ENCODE measurements at places on chromosomes 1 and 21. TPM values are rescaled to one million over a fixed set of nuclear protein-coding genes. Genes with fewer than 3 reads are reported as not detected.
A peak's percentile ranks its signal among the peaks of the same experiment; 100 is the strongest.

Gene EPS8L3
- total RNA-seq, result 0.47 TPM

Gene HSD3B2
- total RNA-seq, result 2.6 TPM

Gene PRELP
- not detected for total RNA-seq

Gene CADM3
- not detected for total RNA-seq

Gene IARS2
- total RNA-seq, result 42.6 TPM

Gene TRIM67
- not detected for total RNA-seq

Gene ACOT11
- 0.93 TPM for total RNA-seq

Gene USF1
- total RNA-seq, result 85.7 TPM

DNA sequence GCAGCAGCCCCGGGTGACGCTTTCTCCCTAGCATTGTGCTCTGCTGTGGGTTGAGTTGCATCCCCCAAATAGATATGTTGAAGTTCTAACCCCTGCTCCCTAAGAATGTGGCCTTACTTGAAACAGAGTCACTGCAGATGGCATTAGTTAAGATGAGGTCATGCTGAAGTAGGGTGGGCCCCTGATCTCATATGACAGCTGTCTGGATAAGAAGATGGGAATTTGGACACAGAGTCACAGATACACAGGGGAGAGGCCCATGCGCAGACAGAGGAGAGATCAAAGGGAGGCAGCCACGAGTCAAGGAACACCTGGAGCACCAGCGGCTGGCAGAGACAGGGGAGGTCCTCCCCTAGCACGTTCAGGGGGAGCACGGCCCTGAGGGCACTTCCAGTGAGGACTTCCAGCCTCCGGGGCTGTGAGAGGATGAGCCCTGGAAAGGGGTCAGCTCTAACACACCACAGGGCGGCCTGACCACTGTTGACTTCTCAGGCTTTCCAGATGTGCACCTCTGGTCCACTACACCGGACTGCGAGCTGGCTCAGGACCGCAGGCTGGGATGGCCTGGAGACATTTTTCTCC lies 46.4 kb downstream of the ABCG1 start:
- no peaks in the 10 kb centered on the region for H3K36me3 ChIP-seq
- no peak overlapping the region for H3K4me3 ChIP-seq
- no peak for DNase-seq
- H3K27me3 ChIP-seq, result no peaks in the 10 kb centered on the region
- H3K27ac ChIP-seq, result no peak overlapping the region
- peaks cover 35% of the 10 kb centered on the region for H3K4me1 ChIP-seq

DNA sequence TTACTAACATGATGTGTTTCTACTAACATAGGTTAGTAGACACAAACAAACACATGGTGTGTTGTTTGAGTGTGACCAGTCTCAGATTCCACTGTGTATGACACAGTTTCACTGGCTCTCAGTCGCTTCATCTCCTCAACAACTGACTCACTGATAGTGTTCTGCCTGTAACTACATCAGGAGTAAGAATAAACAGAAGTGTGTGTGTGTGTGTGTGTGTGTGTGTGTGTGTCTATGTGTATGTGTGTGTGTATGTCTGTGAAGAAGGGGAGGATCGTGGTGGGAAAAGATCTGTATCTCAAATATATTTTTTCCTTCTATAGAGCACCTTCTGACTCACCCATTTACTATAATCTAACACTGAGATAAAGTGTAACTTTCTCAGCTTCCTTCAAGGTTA lies 391.0 kb downstream of the PTPRC start:
- H3K4me1 ChIP-seq, result no peaks in the 10 kb centered on the region
- H3K27me3 ChIP-seq, result no peaks in the 10 kb centered on the region
- no peak overlapping the region for H3K27ac ChIP-seq
- H3K4me3 ChIP-seq, result no peak overlapping the region
- H3K36me3 ChIP-seq, result no peaks in the 10 kb centered on the region

GRCh38 chr1:16073490-16074119 lies at the start of gene FAM131C:
Gene FAM131C (minus strand): TSS chr1:16073651. CDS start chr1:16073442, 209 bp downstream.
- H3K27ac ChIP-seq, result no peak within 1 kb of the TSS
- no peak for DNase-seq
- H3K27me3 ChIP-seq, result peaks cover 56% of the 10 kb centered on the region
- peaks cover 43% of the 10 kb centered on the region for H3K4me1 ChIP-seq
- H3K4me3 ChIP-seq, result peak within 1 kb of the TSS; percentile 25

DNA sequence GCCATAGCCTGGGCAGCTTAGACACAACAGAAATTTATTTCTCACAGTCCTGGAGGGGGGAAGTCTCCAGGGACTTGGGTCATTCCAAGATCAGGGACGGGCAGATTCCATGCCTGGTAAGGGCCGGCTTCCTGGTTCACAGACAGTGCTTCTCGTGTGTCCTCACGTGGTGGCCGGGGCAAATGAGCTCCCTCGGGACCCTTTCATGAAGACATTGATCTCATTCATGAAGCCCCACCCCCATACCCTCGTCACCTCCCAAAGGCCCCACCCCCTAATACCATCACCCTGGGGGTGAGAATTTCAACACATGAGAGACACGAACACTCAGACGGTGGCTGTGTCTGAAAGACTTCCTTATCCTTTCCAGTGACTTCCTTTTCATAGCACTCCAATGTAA lies 51.5 kb downstream of the ACOT7 start:
- no peaks in the 10 kb centered on the region for H3K4me1 ChIP-seq

DNA sequence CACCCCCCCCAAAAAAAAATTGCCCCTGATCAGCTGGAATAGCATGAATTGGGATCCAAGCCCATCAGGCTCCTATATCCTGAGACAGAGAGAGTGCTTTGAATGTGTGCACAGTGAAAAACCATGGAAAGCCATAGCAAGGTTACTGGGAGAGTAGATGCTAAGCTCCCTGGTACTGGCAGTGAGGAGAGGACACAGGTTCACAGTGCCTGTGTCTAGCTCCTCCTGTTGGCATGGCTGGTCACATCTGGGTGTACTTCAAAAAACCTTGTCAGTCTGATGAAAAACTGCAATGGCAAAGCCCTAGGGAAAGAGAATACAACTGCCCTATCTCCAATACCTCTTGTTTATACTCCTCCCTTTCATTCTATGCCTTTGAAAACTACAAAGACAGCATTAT lies 12.9 kb downstream of the COPA start:
- peaks cover 94% of the 10 kb centered on the region for H3K36me3 ChIP-seq
- H3K4me1 ChIP-seq, result no peaks in the 10 kb centered on the region
- DNase-seq, result no peak

DNA sequence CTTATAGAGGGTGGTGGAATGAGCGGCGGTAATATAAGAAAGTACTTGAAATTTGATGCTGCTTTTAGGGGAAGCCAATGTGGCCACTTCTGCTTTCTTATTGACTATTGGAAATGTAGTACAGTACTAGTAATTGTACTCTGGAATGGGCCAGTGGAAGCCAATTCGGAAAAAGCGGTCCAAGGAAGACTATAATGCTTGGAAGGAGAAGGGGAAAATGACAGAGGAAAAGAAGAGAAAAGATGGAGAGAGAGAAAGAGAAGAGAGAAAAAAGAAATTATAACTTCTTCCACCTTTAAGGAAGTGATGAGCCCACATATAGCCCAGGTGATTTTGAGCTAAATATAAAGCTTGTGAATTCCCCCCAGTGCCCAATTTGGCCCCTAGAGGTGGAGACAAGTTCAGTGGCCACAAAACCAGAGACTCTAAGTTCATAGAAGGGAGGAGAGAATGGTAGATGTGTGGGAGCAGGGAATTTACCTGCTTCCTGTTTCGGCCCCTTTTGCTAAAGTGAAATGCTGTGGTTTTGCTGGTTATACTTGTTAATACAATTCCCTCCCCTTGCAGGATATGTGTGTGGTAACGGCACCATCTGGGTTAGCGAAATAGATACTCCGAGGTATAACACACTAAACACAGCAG lies 35.7 kb upstream of the DUSP10 start:
- H3K4me3 ChIP-seq, result peak overlapping the region; percentile 18
- DNase-seq, result peak; percentile 42
- H3K27ac ChIP-seq, result peak overlapping the region; percentile 77
- no peaks in the 10 kb centered on the region for H3K27me3 ChIP-seq
- no peaks in the 10 kb centered on the region for H3K36me3 ChIP-seq

DNA sequence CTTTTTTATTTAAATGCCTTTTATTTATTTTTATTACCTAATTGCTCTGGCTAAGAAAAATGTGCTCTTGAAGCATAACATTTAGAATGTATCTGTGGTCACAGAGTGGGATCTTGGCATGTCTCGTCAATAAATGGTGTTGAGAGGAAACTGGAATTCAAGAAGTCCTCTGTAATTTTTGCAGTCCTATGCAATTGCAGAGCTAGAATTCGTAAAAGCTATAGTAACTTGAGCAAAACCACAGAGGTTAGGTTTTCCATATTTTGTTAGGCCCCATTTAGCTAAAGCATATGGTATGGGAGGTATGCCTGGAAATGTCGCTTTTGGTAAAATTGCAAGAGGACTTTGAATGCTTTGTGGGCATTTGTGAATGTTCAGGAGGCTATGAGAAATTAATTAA lies 466.7 kb upstream of the NFIA start:
- H3K27me3 ChIP-seq, result no peaks in the 10 kb centered on the region
- no peak overlapping the region for H3K27ac ChIP-seq
- H3K36me3 ChIP-seq, result no peaks in the 10 kb centered on the region
- H3K4me3 ChIP-seq, result no peak overlapping the region
- no peaks in the 10 kb centered on the region for H3K4me1 ChIP-seq

DNA sequence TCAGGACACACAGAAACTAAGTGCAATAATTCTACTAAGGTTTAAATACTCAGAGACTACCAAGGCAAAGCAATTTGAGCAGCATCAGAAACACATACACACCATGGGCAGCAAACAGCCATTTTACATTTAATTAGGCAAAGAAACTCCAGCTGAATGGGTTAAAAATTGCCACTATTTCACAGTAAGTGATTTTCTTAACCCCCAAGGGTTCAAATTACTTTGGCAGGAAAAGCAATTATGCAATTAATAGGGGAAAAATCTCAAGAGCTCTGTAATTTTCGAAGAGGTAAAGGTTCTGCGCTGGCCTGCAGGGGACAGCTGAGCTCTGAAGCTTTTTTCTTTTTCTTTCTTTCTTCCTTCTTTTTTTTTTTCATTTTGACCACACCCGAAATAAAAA lies 206.2 kb upstream of the RRP15 start:
- no peak overlapping the region for H3K27ac ChIP-seq
- no peaks in the 10 kb centered on the region for H3K4me1 ChIP-seq
- H3K4me3 ChIP-seq, result no peak overlapping the region

- no peak overlapping the region for H3K27ac ChIP-seq
- no peak for DNase-seq
- H3K4me3 ChIP-seq, result no peak overlapping the region
- no peaks in the 10 kb centered on the region for H3K27me3 ChIP-seq
- H3K4me1 ChIP-seq, result no peaks in the 10 kb centered on the region
Observed at GRCh38 chr1:100506217-100506616, 31.7 kb upstream of the GPR88 start.

All from T-cell (primary cell).